ENCODE measurements at places on chromosomes 2 and 18.

DNA sequence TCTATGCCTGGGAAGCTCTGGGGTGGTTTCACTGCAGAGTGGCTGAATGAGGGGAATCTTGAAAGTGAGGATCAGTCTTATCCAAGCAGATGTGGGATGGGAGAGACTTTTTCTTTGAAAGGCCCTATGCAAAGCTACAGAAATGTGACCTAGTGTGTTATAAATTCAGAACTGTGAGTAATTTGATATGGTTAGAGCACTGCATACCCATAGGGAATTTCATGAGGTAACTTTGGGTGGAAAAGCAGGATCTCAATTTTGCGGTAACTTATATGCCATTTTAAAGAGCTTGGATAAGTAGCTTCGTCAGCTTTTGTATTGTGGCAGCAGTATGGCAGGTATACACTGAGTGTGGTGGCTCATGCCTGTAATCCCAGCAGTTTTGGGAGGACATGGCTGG lies 40.9 kb downstream of the GULP1 start:
- no peak for DNase-seq

DNA sequence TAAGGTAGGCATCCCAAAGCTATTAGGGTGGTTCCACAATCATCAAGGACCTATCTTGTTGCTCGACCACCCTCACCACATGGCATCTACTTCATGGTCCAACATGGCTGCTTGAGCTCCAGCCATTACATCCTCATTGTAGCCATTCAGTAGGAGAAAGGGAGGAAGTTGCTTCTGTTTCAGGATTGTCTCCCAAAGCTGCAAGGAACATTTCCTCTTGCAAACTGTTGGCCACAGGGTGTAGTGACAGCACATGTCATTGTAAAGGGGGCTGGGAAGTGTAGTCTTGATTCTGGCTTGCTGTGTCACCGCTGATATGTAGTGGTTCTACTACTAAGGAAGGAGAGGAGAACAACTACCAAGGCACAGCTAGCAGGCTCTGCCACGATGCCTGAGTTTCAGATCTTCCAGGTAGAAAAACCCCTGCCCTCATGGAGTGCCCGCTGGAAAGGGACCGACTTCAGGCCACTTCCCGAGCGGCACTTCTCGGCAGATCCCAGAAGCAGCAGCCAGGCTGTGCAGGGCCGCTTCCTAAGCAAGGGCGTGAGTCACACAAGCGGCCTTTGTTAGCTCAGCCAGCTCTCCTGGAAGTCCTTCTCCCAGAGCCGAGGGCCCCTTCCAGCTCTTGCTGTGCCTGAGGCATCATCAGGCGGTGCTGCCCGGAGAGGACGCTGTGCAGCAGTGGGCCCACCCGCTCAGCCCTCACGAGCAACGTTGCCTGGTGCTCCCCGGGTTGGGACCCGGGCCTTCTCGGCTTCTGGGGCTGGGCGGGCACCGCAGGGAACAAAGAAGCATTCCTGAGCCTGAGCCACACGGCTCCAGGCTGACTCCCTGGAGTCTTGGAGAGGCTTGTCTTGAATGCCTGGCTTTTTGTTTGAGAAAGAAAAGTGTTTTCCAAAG lies 58.2 kb downstream of the HS6ST1 start:
- no peak for DNase-seq

DNA sequence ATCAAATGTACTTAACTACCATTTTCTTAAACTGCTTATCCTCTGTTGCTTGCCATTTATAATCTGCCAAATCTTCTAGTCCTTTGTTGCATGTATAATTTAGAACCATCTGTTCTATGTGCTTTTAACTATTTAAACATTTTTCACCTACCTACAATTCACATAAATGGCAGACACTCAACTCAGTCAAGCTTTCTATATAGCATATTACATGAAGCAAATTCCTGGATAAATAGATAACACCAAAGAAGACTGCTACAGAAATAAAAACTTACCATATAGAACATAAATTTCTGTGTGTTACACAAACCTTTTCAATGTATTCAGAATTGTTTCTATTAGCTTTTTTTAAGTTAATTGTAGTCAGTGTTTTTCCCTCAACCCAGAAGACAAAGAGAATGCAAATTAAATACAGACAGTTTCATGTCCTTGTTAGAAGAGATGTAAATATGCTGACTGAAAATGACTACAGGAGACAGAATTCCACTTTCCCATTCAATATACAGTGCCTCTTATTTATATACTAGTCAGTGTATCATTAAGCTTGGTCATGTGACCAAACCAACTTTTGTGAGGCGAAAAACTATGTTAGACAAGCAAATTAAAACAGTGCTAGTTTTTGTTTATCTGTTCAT lies 2.6 kb downstream of the BAZ2B start:
- no peak for DNase-seq

DNA sequence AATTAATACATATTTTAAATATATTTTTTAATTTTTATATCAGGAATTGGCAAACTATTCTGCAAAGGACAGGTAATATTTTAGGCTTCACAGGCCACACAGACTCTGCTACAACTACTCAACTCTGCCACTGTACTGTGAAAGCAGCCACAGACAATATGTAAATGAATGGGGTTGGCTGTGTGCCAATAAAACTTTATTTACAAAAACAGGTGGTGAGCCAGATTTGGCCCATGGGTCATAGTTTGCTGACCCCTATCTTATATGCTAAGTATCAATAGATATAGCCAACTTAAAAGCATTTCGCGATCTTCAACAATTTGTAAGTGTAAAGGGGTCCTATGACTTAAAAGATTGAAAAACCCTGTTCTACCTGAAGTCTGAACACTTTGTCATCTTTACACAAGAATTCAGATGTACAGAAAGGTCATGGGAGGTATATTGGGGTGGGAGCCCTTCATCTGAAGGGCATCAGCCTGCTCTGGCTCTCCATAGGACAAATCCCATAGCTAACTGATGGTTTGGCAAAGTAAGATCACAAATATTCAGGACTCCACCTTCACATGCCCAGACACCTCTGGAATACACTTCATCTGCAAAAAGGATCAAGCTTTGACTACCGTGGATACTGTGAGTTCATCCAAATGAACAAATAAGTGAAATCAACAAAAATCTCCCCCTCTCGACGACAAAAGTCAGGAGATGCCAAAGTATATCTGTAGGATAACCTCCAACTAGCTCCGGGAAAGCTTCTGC lies 65.9 kb downstream of the C1D start:
- no peak for DNase-seq

GRCh38 chr18:73986711-73987110 lies 160.9 kb downstream of the FBXO15 start:
- no peak for DNase-seq

- no peak for DNase-seq
Observed at GRCh38 chr2:213234641-213235040, 49.6 kb upstream of the SPAG16 start.

- DNase-seq: no peak
Observed at GRCh38 chr2:188787021-188787657, 187.0 kb upstream of the COL3A1 start.

DNA sequence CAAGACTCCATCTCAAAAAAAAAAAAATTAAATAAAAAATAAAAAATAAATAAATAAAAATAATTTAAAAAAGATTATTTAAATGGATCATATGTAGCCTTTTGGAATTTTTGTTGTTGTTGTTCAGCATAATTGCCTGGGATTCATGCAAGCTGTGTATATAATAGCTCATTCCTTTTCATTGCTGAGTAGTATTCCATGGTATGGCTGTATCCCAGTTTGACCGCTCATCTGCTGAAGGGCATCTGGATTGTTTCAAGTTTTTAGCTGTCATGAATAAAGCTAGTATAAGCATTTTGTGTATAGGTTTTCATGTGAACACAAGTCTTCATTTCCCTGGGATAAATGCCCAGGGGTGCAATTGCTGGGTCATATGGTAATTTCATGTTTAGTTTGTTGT lies 6.4 kb upstream of the TANC1 start:
- no peak for DNase-seq

- DNase-seq: no peak
Observed at GRCh38 chr18:51069885-51070284, 39.9 kb downstream of the SMAD4 start.

DNA sequence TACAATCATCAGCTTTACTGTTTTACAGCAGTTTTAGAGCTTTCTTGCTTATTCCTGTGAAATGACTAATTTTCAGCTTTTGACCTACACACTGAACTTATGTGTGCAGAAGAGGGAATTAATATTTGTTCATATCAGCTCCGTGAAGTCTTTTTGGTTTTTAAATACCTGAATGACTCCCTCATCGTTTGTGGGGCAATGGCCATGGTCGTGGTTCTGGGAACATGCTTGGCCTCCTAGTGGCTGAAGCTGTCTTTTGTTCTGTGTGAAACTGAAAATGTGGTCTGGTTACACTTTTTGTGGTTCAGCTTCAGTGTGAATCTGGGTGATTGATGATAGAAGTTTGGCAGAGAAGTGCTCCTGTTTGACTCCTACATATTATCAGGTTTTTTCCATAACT lies 408.1 kb downstream of the THSD7B start:
- no peak for DNase-seq

DNA sequence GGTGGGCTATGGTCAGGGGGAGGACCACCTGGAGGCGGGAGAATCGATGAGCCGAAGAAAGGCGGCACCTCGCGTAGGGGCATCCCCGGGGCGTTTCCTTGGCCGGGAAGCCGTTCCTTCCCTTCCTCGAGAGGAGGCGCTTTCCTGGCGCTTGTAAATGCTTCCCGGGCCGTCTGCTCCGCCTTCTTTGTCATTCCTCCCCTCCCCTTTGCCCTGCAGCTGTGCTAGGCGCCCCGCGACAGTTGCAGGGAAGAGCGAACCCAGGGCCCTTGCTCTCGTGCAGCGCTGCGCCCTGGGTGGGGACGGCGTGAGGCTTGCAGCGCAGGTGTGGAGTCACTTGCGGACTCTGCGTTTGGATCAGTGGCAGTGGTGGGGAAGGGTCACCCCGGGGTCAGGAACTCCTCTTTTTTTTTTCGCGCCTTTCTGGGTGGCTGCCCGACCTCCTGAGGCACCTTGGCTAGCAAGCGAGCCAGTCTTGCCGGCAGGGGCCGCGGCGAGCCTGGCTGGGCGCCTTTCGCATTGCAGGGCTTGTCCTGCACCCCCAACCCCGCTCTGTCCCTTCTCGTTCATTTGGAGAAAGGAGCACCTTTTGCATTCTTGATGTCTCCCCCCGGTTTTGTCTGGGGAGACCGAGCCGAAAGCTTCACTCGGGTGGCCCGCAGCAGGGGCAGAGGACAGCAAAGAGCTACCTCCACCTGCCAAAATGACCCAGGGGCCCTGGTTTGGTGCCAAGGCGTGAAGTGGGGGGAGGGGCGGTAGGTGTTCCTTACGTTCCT lies 858 bp downstream of the KCNS3 start:
- DNase-seq: no peak

DNA sequence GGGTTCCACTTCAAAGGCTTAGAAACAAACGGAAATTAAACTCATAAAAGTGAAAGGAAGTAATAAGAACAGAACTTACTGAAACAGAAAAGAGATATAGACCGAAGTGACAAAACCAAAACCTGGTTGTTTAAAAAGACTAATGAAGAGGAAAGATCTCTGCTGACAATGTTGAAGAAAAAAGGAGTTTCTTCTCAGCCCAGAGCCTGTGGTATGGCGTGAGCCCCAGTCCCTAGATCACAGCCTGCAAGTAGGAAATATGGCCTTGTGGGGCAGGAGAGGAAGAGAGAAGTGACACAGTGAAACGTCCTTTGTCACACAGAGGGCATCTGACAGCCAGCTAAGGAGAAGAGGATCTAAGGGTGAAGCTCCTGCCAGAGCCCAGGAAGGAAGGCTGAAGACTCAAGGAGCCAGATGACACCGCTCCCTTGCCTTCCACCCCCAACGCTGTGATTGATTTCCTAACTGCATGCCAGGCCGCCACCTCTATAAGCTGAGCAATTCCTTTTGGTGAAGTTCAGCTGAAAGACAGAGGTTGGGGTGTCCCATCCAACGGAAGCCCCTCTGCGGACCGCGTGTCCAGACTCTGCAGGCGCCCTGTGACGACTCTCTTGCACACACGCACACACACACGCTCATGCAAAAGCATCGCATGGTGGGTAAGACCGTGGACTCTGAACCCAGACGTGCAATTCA lies 141.1 kb downstream of the HDAC4 start:
- no peak for DNase-seq

GRCh38 chr2:207093234-207093633 lies 72.5 kb downstream of the KLF7 start:
- no peak for DNase-seq

DNA sequence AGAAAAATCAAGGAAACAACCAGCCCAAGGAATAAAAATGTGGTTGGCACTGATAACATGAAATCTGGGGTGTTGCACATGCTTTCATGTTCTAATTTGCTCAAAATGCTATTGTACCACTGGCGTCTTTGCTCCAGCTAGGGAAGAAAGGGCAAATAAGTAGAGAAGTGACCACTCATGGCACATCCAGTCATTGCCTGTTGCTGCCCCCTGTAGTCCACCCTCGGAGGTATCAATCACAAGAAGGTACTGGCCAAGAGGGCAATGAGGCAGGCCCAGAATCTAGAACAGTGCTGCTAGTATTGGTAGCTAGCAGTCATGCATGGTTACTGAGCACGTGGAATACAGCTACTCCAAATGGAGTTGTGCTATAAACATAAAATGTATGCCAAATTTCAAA lies 213.4 kb downstream of the CDCA7 start:
- DNase-seq: no peak

- peak; percentile 9 for DNase-seq
Observed at GRCh38 chr18:38940863-38941531, 1375.4 kb upstream of the CELF4 start.

- no peak for DNase-seq
Observed at GRCh38 chr2:177478029-177478428, 85.5 kb downstream of the AGPS start.

DNA sequence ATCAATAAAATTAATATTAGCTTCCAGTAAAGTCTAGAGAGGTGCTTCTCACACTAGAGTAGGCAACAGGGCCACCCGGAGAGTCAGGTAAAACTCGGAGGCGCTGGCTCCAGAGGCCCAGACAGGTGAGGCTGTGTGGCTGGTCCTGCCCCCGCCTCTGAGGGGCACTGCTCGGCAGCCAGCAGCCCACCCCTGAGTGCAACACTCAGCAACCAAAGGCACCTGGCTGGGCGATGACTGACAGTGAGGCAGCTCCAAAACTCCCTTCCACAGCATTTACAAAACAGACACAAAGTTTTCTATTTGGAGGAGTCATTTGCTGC lies 138.8 kb upstream of the ID2 start:
- no peak for DNase-seq

GRCh38 chr2:142189501-142189900 lies 58.7 kb upstream of the LRP1B start:
- no peak for DNase-seq

DNA sequence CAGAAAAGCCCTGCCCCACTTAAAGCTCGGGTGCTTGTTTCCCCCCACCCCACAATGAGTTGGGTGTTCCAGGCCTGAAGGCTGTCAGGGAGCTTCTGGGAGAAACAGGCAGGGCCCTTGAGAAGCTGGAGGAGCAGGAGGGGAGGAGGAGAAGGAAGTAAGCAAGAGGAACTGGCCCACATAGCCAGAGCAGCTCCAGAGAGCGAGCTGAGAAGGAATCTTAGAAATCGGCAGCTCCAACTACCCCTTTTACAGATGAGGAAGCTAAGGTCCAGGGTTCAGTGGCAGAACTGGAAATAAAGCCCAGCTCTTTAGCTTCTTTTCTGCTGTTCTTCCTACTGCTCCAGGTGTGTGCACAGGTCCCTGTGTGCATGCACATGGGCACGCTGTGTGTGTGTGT lies 12.7 kb upstream of the KCNK3 start:
- DNase-seq: no peak

GRCh38 chr18:56000041-56000440 lies 412.0 kb upstream of the TCF4 start:
- DNase-seq: no peak

- DNase-seq: no peak
Observed at GRCh38 chr2:241330616-241330981, 14.9 kb downstream of the SEPTIN2 start.

GRCh38 chr18:12121175-12122042 lies 27.8 kb downstream of the ANKRD62 start:
- no peak for DNase-seq
